CD4-positive, alpha-beta memory T cell (primary cell): ENCODE measurements at places on chromosomes 1 and 21.
A peak's percentile ranks its signal among the peaks of the same experiment; 100 is the strongest.

DNA sequence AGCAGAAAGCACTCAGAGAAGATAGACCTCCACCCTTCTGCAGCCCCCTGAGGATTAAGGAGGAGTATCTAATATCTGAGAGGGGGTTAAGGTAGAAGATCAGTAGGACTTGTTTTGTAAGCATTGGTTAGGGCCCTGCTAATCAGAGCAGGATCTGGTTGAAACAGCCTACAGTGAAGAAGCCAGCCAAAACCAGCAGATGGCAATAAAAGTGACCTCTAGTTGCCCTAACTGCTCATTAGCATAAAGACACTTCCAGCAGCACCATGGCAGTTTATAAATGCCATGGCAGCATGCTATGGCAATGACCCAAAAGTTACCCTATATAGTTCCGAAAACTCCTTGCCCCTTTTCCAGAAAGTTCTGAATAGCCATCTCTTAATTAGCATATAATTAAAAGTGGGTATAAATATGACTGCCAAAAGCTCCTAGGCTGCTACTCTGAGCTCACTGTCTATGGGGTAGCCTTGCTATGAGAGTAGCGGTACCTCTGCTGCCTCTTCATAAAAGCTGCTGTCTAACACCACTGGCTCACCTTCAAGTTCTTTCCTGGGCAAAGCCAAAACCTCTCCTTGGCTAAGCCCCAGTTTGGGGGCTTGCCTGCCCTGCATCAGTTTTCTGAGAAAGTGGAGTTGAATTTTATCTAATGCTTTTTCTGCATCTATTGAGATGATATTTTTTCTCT lies 254.2 kb downstream of the PAPPA2 start:
- no peak overlapping the region for H3K27ac ChIP-seq
- no peak overlapping the region for H3K4me3 ChIP-seq
- H3K36me3 ChIP-seq = no peaks in the 10 kb centered on the region
- no peaks in the 10 kb centered on the region for H3K4me1 ChIP-seq

GRCh38 chr1:201503397-201504176 lies 3.3 kb downstream of the CSRP1 start:
- no peak overlapping the region for H3K4me3 ChIP-seq
- no peaks in the 10 kb centered on the region for H3K27me3 ChIP-seq
- H3K4me1 ChIP-seq = peaks cover 37% of the 10 kb centered on the region

DNA sequence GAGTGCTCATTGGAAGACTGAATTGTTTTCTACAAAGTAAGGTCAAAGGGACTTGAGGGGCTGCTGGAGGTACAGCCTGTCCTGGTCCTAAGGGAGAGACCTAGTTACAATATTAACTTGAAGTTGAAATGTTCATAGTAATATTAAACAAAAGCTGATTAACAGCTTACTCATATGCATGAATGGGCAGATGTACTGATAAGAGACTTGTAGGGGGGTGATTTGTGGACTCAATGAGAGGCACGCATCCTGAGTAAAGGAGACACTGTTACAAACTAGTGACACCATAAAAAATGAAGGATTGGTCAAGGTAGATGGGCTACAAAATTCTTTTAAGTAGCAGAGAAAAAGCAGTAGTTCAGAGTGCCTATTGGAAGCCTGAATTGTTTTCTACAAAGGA lies 2.7 kb downstream of the HSD11B1 start:
- H3K36me3 ChIP-seq = no peaks in the 10 kb centered on the region
- H3K27me3 ChIP-seq = no peaks in the 10 kb centered on the region
- no peak overlapping the region for H3K27ac ChIP-seq
- H3K4me3 ChIP-seq = no peak overlapping the region
- DNase-seq = no peak
- peaks cover 8% of the 10 kb centered on the region for H3K4me1 ChIP-seq

DNA sequence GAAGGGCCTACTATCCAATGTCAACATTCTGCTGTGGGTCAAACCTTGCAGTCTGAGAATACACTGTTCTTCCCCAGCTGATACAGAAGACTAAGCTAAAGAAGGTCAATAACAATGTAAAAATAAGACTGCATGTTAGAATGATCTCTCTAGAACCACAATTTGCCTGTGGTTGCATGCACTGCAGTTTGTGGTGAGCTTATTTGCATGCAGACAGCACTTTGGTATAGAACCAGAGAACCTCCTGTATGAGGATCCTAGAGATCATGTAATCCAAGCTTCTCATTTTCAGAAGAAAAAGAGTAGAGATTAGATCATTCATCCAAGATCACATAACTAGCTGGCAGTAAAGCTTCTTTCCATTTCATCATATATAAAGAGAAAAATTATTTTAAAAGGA lies 15.8 kb downstream of the SYNJ1 start:
- peaks cover 6% of the 10 kb centered on the region for H3K36me3 ChIP-seq
- peak; percentile 8 for DNase-seq
- no peak overlapping the region for H3K27ac ChIP-seq
- H3K27me3 ChIP-seq = no peaks in the 10 kb centered on the region

GRCh38 chr21:28458446-28458845 lies 534.2 kb downstream of the LTN1 start:
- DNase-seq = no peak
- H3K4me1 ChIP-seq = no peaks in the 10 kb centered on the region
- H3K27me3 ChIP-seq = no peaks in the 10 kb centered on the region
- H3K27ac ChIP-seq = no peak overlapping the region

DNA sequence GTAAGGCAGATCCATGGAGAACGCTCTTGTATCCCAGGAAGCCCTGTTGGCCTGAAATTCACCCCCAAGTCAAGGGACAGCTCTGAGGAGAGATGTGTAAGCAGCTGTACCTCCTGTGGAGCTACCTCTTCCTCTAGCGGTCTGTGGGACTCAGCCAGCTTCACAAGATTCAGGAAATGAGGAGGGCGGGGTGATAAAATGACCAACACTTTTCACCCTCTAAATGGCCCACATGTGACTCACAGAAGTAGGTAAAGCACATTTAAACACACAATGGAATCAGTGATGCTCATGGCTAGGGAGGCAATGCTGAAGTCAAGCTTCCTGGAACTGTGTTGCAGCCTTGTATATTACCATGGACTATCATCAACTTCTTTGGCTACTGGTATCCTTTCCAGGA lies at the start of gene SH2D1B:
Gene SH2D1B, minus strand, starts transcription at position 135 of the 400 bp plus-strand sequence. Its CDS starts 120 bp downstream, at position 15.
- no peak for DNase-seq
- H3K4me1 ChIP-seq = no peaks in the 10 kb centered on the region
- H3K36me3 ChIP-seq = no peaks in the 10 kb centered on the region
- H3K27me3 ChIP-seq = no peaks in the 10 kb centered on the region
- H3K27ac ChIP-seq = no peak within 1 kb of the TSS

DNA sequence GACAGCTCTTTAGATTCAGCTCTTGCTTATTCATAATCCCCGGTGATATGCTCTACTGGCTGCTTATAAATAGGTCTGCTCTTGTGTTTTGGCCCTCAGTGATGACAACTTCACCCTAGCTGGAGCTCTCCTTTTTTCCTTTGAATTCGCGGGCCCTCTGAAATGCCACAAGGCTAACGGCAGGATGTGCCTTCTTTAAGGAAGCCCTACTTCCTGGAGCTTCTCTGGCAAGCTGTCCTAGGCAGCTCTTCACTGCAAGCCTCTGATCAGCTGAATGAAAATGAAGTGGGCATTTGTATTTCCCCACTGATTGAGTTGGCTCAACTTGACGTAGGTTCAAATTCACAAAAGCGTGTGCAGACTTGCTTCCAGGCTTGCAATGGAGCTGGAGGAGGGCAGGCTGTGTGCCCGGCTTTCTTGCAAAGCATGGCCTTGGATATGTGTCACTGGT lies 22.2 kb downstream of the SGIP1 start:
- DNase-seq = no peak
- no peaks in the 10 kb centered on the region for H3K36me3 ChIP-seq
- no peak overlapping the region for H3K4me3 ChIP-seq

DNA sequence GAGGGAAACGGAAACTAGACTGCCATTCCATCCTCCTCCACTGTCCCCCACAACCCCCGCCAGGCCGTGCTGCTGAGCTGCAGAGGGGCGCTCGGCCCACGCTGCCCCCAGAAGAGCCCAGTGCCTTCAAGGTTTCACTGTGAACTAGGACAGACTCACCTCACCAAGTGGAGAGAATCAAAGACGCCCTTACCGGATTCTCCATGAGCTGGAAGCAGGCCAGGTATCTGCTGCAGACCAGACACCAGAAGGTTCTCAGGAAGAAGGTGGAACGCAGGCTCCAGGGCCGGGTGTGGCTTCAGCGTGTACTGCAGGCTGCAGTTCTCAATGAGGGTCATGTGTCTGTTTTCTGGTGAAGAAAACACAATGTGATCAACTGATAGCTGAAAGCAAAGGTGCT lies 30.6 kb downstream of the NPHP4 start:
- H3K27ac ChIP-seq = no peak overlapping the region
- no peak for DNase-seq
- no peaks in the 10 kb centered on the region for H3K27me3 ChIP-seq
- H3K36me3 ChIP-seq = no peaks in the 10 kb centered on the region
